ENCODE measurements at places on chromosomes 6 and 20. TPM values are rescaled to one million over a fixed set of nuclear protein-coding genes. Genes with fewer than 3 reads are reported as not detected.

- DNase-seq, result no peak
Observed at GRCh38 chr20:51094221-51094620, 71.3 kb upstream of the KCNG1 start.

GRCh38 chr6:75524322-75524972 lies 30.8 kb upstream of the FILIP1 start:
- DNase-seq, result peak; percentile 73

GRCh38 chr6:132072831-132073230 lies 121.7 kb upstream of the CCN2 start:
- DNase-seq, result no peak

DNA sequence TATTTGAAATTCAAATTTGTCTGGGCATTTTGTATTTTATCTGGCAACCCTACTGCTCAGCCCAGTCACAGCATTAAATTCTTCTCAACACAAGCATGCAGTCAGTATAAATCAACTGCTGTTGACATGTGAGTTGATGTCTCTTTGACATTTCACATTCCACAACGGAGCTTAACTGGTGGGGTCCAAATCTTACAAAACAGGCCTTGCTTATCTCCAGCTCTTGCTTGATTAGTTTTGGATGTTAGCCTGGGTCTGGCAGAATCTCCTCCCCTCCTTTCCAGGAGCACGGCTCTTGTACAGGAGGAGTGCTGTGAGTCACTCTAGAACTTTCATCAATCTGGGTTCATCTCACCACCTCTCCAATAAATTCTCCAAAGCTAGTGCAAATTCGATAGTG lies 80.8 kb upstream of the PHACTR1 start:
- no peak for DNase-seq

The HLA-A gene
- total RNA-seq, result 339 TPM
